HL-60 (cell line): ENCODE measurements at places on chromosomes 13 and 19.

DNA sequence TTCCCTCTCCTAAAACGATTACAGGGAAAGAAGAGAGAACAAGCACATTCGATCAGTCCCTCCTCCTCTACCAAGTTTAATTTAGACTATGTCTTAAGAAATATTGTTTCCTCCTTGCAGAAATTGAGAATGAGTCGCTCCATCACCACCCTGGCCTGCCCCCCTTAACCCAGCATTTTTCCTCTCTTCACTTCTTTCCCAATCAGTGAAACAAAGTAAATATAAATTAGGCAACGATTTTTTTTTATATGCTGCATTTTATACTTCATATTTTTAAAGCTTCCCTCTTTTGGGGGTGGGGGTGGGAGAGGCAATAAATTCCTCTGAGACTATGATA lies 300.0 kb downstream of the SPRY2 start:
- no peak for DNase-seq

- no peak for DNase-seq
Observed at GRCh38 chr13:75236774-75237173, 245.2 kb downstream of the TBC1D4 start.

- no peak for DNase-seq
Observed at GRCh38 chr19:12792853-12793289, 1.6 kb downstream of the JUNB start.

- DNase-seq = peak; percentile 94
Observed at GRCh38 chr19:43777163-43777695, 3.5 kb downstream of the KCNN4 start.
